ENCODE measurements at places on chromosomes 16 and 17. TPM values are rescaled to one million over a fixed set of nuclear protein-coding genes. Genes with fewer than 3 reads are reported as not detected.

The OTOA gene
- total RNA-seq = 0.40 TPM

The MBTD1 gene
- total RNA-seq = 23.9 TPM

The CTF1 gene
- total RNA-seq = 7.5 TPM

The FZD2 gene
- 1.8 TPM for total RNA-seq

- no peak overlapping the region for H3K27ac ChIP-seq
- H3K4me3 ChIP-seq = no peak overlapping the region
- no peaks in the 10 kb centered on the region for H3K36me3 ChIP-seq
- H3K27me3 ChIP-seq = no peaks in the 10 kb centered on the region
- H3K4me1 ChIP-seq = no peaks in the 10 kb centered on the region
Measured at GRCh38 chr17:78236362-78237127, 5.1 kb downstream of the TMEM235 start.

- H3K4me3 ChIP-seq = no peak overlapping the region
- H3K36me3 ChIP-seq = no peaks in the 10 kb centered on the region
- no peak overlapping the region for H3K27ac ChIP-seq
- no peak for DNase-seq
Measured at GRCh38 chr16:71956486-71956885, 43.7 kb downstream of the PKD1L3 start.

Data from thyroid gland (tissue), 4 donors.